Mesenchymal stem cell (in vitro differentiated cells and primary cell): ENCODE measurements at places on chromosomes 5 and 9.

GRCh38 chr9:116094846-116095245, 58.7 kb upstream of the PAPPA start:
- H3K36me3 ChIP-seq: no peaks in the 10 kb centered on the region
- H3K27me3 ChIP-seq: no peaks in the 10 kb centered on the region
- H3K4me1 ChIP-seq: peaks cover 2% of the 10 kb centered on the region
- DNase-seq: no peak
- H3K4me3 ChIP-seq: no peak overlapping the region

DNA sequence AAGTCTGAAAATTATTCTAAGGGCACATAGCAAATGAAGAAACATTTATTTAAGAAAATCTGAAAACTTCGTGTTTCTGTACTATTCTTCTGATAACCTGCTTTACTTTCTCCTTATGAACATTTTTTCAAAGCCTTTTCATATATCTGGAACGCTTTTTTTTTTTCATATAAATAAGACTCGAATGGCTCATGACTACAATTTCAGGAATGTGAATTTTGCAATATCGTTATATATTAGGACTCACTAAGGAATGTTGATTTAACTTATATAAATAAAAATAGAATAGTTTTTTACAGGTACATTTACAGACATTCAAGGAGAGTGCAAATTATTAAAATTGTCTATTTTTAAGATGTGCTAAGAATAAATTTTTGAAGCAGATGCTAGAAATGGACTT, 42.9 kb downstream of the GPBP1 start:
- peaks cover 7% of the 10 kb centered on the region for H3K4me1 ChIP-seq
- no peaks in the 10 kb centered on the region for H3K27me3 ChIP-seq
- DNase-seq: peak; percentile 51
- H3K36me3 ChIP-seq: peaks cover 20% of the 10 kb centered on the region
- no peak overlapping the region for H3K27ac ChIP-seq

DNA sequence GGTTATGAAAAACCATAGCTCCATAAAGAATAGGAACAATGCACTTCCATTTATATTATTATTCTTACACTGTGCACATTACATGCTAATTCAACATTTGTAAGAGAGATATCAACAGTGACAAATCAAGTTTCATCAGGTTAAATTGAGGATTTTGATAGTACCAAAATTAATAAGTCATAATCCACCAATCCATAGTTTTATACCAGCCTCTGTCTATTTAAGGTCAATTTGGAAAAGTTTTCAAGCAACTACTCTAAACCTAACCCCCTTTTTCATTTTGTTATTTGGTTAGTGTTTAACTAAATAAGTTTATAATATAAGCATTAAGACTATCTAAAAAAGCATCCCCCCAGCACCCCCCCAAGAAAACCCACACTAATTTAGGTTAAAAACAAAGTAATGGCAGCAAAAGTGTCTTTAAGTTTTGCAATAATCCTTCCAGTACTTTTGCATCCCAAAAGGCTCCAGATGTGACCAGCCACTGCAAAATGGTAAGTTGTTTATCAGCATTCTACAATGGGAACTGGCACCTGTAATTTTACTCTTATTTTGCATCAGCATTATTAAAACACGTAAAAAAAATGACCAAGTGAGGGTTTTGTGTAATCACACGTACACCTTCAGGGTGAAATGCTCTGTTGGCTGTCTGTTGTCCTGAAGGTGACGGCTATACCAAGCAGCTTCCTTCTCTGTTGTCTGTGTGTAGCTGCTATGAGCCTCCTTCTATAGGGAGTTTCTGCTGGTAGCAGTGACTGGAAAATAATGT, 36.8 kb upstream of the SSBP2 start:
- peak; percentile 88 for DNase-seq
- no peaks in the 10 kb centered on the region for H3K27me3 ChIP-seq
- no peaks in the 10 kb centered on the region for H3K4me1 ChIP-seq
- H3K36me3 ChIP-seq: no peaks in the 10 kb centered on the region

- H3K4me3 ChIP-seq: no peak overlapping the region
- H3K4me1 ChIP-seq: peaks cover 5% of the 10 kb centered on the region
- H3K36me3 ChIP-seq: peaks cover 96% of the 10 kb centered on the region
- no peak overlapping the region for H3K27ac ChIP-seq
Observed at GRCh38 chr9:19373527-19373926, 6.5 kb downstream of the RPS6 start.

- peaks cover 12% of the 10 kb centered on the region for H3K4me1 ChIP-seq
- peak overlapping the region; percentile 52 for H3K27ac ChIP-seq
- peak; percentile 36 for DNase-seq
- peak overlapping the region; percentile 22 for H3K4me3 ChIP-seq
Observed at GRCh38 chr5:147479949-147480348, 29.9 kb downstream of the DPYSL3 start.

- H3K4me3 ChIP-seq: no peak overlapping the region
- DNase-seq: no peak
- no peak overlapping the region for H3K27ac ChIP-seq
- H3K27me3 ChIP-seq: no peaks in the 10 kb centered on the region
- H3K4me1 ChIP-seq: no peaks in the 10 kb centered on the region
Observed at GRCh38 chr9:34140853-34141252, 14.4 kb upstream of the DCAF12 start.

GRCh38 chr5:112356178-112356956, 62.7 kb downstream of the EPB41L4A start:
- no peak overlapping the region for H3K27ac ChIP-seq
- DNase-seq: no peak
- no peaks in the 10 kb centered on the region for H3K4me1 ChIP-seq
- no peaks in the 10 kb centered on the region for H3K27me3 ChIP-seq

GRCh38 chr9:114771889-114772288, 34.0 kb downstream of the TNFSF15 start:
- H3K4me1 ChIP-seq: no peaks in the 10 kb centered on the region
- peaks cover 3% of the 10 kb centered on the region for H3K27me3 ChIP-seq
- no peak overlapping the region for H3K4me3 ChIP-seq

DNA sequence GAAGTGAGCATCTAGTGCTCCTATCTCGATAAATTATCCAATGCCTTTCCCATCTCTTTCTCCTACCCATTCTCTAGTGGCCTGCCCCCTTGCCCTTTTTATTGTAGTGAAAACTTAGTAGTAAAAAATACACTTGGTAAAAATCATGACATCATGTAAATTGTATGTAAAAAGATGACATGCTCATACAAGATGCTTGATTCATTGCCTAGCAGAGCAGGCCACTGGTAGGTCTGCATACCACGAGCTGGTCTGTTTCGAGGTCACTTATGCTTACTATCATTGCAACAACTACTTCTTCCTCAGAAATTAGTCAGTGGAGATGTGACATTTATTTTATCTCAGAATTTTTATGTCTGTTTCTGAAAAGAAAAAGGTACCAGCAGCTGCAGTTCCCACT, 177.3 kb downstream of the C9orf152 start:
- H3K27ac ChIP-seq: peak overlapping the region; percentile 38
- H3K36me3 ChIP-seq: no peaks in the 10 kb centered on the region
- no peaks in the 10 kb centered on the region for H3K27me3 ChIP-seq
- no peak overlapping the region for H3K4me3 ChIP-seq

DNA sequence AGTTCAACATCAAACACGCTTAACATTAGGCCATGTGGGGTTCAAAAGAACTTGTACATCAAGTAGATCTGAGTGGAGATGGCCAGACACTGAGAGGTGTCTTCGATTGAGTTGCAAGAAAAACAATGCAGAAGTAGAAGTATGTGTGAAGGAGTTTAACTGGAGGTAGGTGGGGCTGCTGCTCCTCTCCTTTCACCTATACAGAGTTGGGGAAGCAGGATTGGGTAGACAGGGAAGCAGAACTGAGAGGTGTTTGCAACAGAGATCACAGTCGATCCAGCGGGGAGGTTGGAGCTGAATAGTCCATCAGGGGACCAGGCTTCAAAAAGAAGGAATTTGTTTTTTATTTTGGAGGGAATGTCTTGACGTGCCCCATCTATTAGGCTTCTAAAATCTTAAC, 61.7 kb upstream of the SLC27A6 start:
- no peaks in the 10 kb centered on the region for H3K4me1 ChIP-seq
- DNase-seq: no peak
- no peaks in the 10 kb centered on the region for H3K27me3 ChIP-seq
- H3K27ac ChIP-seq: no peak overlapping the region
- no peak overlapping the region for H3K4me3 ChIP-seq

GRCh38 chr9:31393240-31393639, 991.2 kb upstream of the ACO1 start:
- H3K27ac ChIP-seq: no peak overlapping the region
- H3K36me3 ChIP-seq: no peaks in the 10 kb centered on the region
- DNase-seq: no peak
- H3K4me3 ChIP-seq: no peak overlapping the region

GRCh38 chr9:89420397-89421178, 77.3 kb downstream of the SEMA4D start:
- no peak overlapping the region for H3K27ac ChIP-seq
- H3K4me3 ChIP-seq: no peak overlapping the region
- H3K27me3 ChIP-seq: peaks cover 15% of the 10 kb centered on the region
- H3K36me3 ChIP-seq: peaks cover 13% of the 10 kb centered on the region
- peaks cover 25% of the 10 kb centered on the region for H3K4me1 ChIP-seq

DNA sequence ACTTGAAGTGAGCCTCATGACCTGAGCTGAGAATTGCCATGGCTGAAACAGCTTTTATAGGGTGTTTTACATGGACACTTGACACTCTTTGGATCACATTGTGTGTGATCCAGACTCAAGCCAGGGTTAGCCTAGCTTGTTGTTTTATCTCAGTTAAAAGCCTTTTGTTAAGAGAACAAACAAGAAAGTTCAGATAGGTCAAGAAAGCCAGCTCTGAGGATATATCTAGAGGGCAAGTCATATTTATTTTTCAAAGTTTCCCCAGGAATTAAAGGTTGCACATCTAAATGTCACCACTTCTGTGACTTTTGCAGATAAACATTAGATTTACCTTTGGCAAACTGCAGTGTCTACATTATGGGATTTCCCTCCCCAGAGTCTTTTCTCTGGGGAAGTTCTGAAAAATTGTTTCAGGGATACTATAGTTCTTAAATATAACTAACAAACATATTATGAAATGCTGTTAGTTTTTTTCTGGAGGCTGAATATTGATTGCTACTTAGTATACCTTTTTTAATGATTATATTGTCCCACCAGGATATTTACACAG, 134.5 kb downstream of the C9orf152 start:
- peaks cover 3% of the 10 kb centered on the region for H3K36me3 ChIP-seq
- H3K4me1 ChIP-seq: peaks cover 9% of the 10 kb centered on the region
- H3K27me3 ChIP-seq: no peaks in the 10 kb centered on the region
- no peak for DNase-seq

DNA sequence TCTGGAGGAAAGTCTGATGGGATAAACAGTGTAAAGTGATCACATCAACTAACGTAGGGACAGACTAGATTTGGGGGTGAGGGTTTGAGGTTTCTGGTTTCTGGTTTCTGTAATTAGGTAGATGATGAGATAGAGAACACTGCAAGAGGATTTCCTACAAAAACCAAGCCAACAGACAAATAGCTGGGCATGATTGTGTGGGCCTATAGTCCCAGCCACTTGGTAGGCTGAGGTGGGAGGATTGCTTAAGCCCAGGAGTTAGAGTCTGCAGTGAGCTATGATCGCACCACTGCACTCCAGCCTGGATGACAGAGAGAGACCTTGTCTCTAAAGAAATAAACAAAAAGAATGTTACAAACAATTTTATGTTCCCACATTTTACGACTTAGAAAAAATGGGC, 34.4 kb upstream of the RNU6ATAC start:
- H3K4me3 ChIP-seq: no peak overlapping the region
- DNase-seq: no peak
- no peaks in the 10 kb centered on the region for H3K4me1 ChIP-seq

DNA sequence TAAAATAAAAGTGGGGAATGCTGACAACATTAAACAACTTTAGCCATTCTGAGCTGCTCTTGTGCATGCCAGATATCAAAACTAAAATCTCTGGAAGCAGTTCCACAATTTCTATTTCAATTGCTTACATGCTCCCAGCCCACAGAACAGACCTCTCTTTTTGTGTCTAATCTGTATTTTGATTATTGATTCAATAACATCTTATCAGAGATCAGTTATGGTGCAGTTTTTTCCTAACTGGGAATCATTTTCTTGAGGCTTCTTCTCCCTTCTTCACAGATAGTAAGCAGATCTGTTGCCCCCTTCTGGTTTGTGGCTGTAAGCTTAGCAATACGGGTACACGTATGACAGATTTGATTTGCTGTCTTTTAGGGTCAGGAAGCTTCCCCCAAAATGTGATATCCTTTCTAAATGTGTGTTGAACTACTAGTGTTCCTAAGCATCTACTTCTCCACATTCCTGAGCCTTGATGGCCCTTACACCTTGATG, 39.4 kb downstream of the MRPS27 start:
- H3K4me1 ChIP-seq: no peaks in the 10 kb centered on the region
- peak; percentile 67 for DNase-seq
- H3K36me3 ChIP-seq: peaks cover 13% of the 10 kb centered on the region
- H3K4me3 ChIP-seq: no peak overlapping the region
- no peaks in the 10 kb centered on the region for H3K27me3 ChIP-seq

DNA sequence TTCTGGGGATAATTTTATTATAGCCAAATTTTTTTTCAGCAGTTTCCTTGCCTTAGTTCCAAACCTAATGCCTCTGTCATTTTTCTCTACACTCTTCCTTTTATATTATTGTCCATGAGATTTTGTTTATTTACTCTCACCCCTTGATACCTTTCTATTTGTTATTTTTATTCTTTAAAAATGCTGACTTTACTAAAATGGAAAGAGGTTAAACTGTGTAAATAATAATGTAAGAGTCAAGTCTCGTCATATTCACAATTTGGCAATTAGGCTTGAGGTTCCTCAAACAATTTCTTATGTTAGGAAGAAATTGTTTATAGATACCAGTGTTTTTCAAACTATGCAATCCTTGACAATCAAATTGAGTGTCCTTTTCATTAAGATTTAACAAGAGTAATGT, 428.6 kb upstream of the CDH9 start:
- no peak overlapping the region for H3K4me3 ChIP-seq
- H3K36me3 ChIP-seq: no peaks in the 10 kb centered on the region
- no peaks in the 10 kb centered on the region for H3K27me3 ChIP-seq
